ENCODE measurements at places on chromosomes 2 and 18.

GRCh38 chr18:62445386-62445917 is 77.4 kb upstream of the ZCCHC2 start:
- DNase-seq, result no peak

- no peak for DNase-seq
Measured at GRCh38 chr2:212052412-212053159, 486.0 kb downstream of the ERBB4 start.

- DNase-seq, result no peak
Measured at GRCh38 chr2:190763901-190764514, 115.1 kb downstream of the NAB1 start.

- DNase-seq, result peak; percentile 31
Measured at GRCh38 chr18:59900222-59901128, 679 bp downstream of the PMAIP1 start.

GRCh38 chr2:231709636-231709980 is 1.3 kb downstream of the PTMA start:
- DNase-seq, result no peak

DNA sequence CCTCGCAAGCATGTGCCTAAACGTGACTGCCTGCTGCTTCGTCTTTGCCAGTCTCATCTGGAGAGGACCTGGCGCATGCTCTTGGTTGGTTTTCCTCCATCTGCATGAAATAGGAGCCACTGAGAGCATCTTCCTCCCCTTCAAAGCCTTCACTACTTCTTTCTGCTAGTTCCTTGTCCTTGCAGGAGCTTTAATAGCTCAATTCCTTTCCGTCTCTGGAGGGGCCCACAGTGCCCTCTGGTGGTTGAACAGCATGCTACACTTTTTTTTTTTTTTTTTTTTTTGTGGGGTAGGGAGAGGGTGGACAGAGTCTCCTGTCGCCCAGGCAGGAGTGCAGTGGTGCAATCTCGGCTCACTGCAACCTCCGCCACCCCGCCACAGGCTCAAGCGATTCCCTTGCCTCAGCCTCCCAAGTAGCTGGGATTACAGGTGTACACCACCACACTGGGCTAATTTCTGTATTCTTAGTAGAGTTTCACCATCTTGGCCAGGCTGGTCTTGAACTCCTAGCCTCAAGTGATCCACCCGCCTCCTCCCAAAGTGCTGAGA is 59.6 kb downstream of the SP110 start:
- peak; percentile 10 for DNase-seq

DNA sequence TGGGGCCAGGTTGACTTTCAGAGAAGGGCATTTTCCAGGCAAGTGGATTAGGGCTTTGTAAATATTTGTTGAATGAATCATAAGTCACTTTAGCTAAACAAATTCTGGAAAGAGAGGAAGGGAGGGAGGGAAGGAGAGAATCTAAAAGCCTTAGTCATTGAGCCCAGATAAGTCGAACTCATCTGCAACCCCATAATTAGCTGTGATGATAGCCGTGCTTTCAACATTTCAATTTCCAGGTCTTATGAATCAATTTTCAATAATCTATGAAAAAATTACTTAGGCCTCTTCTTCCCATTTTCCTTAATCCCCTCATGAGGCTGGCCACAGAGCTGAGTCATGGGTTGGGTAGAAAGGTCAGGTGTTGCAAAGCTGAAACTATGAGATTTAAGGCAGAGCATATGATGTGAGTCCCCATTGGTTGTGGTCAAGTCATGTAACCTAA is 111.9 kb upstream of the MAPRE2 start:
- DNase-seq, result no peak

- DNase-seq, result no peak
Measured at GRCh38 chr18:76338619-76339245, 156.3 kb downstream of the ZNF516 start.

- no peak for DNase-seq
Measured at GRCh38 chr2:83969085-83969484, 490.0 kb downstream of the SUCLG1 start.

GRCh38 chr2:239548451-239548871 is 147.6 kb upstream of the HDAC4 start:
- peak; percentile 7 for DNase-seq

GRCh38 chr2:151946899-151947812 is 118.9 kb upstream of the ARL5A start:
- no peak for DNase-seq

DNA sequence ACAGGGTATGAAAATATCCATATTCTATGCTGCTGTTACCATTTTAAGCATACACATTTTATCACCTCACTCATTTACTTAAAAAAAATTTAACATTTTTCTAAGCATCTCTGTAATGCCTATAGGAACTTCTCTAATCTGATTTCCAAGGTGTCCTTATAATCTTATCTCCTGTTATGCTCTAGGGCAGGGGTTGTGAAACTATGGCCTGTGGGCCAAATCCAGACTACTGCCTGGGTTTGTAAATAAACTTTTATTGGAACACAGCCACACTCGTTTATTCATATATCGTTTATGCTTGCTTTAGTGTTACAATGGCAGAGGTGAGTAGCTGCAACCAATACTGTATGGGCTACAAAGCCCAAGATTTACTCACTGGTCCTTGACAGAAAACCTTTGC is 151.6 kb downstream of the RAPGEF4 start:
- no peak for DNase-seq

DNA sequence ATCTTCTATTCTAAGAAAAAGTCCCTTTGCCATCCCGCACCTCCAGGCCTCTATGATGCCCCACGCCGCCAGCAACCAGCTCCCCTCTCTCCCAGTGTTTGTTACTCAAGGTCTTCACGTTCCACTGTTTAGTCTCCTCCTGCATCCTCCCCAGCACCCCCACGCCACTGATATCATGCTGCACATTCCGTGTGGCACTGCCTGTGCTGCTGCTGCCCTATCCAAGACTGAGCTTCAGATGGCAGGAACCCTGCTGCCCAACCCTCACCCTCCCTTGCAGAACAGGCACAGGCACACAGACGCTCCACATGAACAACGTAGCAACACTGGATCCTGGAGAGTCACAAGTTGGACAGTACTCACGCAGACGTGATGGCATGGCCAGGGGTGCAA is 35.3 kb downstream of the MYO5B start:
- DNase-seq, result no peak

DNA sequence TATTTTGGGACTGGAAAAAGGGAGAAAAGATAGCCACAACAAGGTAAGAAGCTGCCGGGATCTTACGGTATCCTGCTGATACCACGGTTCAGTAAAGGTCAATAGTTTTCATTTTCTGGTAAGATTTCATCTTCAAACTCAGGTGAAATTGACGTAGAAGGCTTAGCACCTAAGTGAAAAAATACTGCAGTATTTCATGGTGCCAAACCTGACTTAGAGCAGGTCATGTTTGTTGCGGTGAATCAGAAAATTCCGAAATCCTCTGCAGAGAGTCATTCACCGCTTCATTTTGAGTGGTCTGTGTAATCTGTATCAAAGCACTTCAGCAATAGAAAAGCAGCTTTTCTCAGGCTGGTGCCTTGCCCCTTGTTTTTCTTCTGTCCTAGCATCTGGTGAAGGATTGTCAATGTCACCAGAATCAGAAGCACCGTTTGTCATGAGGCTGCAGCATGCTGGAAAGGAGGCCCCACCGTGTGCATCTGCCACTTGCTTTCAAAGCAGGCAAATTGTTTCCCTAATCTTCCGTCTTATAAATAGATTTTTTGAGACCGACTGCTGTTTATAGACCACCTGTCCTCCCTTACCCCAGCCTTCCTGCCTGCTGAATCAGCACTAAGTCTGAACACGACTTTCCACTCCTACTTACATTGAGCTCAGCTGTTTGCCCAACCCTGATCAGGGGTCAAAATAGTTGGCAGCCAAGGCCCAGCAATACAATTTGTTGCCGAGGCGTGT is 156.3 kb downstream of the EML6 start:
- DNase-seq, result no peak

- DNase-seq, result no peak
Measured at GRCh38 chr2:423479-423878, 135.6 kb upstream of the ALKAL2 start.

DNA sequence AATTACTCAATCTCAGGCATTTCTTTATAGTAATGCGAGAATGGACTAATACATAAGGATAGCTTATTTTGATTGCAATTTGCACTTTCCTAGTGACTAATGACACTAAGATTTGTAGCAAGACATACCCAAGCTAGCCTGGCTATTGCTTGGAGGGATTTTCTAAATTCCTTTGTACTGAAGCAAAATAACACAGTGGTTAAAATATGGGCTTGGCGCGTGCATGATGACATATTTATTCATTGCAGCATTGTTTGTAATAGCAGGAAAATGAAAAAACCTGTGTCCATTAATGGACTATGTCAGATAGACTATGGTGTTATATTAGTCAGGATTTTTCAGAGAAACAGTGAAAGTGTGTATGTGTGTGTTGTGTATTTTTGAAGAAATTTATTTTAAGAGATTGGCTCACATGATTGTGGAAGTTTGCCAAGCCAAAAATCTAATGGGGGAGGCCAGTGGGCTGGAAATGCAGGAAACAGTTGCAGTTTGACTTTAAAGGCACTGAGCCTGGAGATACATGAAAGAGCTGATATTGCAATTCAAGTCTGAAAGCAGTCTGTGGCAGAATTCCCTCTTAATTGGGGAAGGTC is 16.7 kb upstream of the LAPTM4A start:
- DNase-seq, result no peak

DNA sequence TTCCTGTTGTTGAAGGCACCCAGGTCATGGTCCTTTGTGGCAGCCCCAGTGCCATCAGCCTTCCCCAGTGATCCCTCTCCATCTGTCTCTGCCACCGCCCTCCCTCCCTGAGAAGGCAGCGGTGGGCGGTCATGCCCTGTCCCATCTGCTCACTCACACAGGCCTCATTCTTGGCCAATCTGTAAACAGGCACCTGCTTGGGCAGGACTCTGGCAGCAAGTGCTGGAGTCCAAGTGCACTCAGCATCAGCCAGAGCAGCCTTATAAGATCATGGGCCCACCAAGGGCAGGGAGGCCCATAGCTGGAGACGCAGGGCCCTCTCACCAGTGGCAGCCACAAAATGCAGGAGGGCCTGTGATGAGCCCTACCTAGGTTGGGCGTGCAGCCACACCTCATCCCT is 140.9 kb downstream of the TWIST2 start:
- no peak for DNase-seq

DNA sequence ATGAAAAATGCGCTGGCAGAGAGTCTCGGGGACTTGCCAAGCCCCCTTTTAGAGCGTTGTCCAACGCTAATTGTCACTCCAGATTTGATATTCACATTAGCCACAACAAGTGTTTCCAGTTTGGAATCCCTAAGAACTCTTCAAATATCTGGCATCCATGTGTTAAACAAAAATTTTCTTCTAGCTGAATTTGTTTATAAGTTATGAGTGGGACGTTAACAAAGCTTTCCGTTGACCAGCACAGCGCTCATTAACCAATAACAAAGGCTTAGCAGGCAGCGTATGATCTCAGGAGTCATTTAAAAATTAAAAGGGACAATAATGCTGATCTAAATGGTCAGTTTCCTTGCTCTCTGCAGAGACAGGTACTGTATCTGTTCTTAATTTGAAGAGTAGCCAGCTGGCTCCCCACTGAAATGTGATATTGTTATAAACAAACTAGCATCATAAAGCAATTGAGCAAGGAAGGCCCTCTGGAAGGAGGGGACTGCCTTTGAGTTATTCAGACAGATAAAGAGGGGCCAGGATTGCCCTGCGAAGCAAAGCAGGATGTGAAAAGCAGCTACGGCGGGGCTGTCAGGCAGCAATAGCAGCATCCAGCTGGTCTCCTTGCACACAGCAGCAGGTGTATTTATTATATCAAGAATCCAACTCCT is 337.2 kb upstream of the SALL3 start:
- DNase-seq, result no peak

DNA sequence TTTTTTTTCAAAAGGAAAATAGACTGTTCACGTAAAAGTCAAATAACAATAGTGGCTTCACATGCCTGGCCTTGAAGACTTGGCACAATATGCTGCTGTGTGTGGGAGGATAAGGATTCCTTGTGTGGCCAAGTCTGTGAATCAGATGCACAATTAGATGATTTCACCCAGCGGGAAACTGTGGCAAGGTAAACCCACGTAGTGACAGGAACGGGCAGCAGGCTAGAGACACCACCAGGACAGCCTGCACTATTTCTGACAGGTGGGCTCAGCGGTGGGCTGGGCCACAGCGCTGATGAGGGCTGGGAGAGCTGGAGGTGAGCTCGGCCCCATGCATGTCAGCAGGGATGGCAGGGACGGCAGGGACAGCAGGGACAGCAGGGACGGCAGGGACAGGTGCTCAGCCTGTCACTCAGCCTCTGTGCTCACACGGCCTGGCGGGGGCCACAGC is 21.6 kb downstream of the SNORC start:
- DNase-seq, result no peak

GRCh38 chr18:68991286-68991685 is 193.4 kb downstream of the CCDC102B start:
- no peak for DNase-seq

- DNase-seq, result no peak
Measured at GRCh38 chr2:124625561-124625960, 600.5 kb downstream of the CNTNAP5 start.

GRCh38 chr18:46950064-46950656 is 32.8 kb downstream of the KATNAL2 start:
- no peak for DNase-seq

- no peak for DNase-seq
Measured at GRCh38 chr2:1586923-1587840, 157.1 kb downstream of the PXDN start.

GRCh38 chr18:38545071-38545470 is 979.5 kb upstream of the CELF4 start:
- no peak for DNase-seq

DNA sequence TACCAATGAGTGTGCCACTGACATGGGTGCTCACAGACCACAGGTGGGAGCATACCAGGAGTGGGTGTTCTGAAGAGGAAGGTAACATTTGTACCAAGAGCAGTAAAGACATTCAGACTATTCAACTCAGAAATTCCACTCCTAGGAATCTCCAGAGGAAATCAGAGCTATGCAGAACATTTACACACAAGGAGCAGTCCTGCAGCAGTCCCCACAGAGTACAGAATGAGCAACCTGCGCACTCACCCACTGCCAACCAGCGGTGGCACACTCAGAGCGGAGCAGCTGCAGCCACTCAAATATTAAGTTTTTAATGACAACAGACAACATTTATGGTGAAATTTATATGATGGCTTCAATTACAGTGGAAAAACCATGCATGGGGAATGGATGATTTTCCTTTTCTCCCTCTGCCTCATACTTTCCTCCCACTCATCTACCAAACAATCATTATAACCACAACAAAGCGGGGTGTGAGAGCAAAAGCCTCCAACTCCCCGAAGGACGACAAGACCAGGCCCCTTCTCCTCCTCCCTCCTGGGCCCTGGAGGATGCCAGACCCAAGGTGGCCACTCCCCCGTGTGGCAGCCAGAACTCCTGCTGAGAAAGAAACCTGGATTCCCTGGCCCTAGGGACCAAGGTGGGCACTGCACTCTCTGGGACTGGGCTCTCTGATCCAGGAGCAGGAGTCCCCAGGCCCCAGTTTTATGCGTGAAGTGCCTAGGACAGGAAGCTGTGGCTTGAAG is 5.4 kb downstream of the HS6ST1 start:
- DNase-seq, result no peak

- no peak for DNase-seq
Measured at GRCh38 chr2:9085353-9085752, 81.9 kb upstream of the MBOAT2 start.

All from stimulated activated CD8-positive, alpha-beta memory T cell treated with anti-CD3 and anti-CD28 coated beads, Interleukin-2, amount 100 ng/mL, for 1 hour (primary cell).